ENCODE measurements at places on chromosomes 13 and 19.

- DNase-seq = no peak
Observed at GRCh38 chr19:24055548-24055947, 31.4 kb upstream of the ZNF254 start.

DNA sequence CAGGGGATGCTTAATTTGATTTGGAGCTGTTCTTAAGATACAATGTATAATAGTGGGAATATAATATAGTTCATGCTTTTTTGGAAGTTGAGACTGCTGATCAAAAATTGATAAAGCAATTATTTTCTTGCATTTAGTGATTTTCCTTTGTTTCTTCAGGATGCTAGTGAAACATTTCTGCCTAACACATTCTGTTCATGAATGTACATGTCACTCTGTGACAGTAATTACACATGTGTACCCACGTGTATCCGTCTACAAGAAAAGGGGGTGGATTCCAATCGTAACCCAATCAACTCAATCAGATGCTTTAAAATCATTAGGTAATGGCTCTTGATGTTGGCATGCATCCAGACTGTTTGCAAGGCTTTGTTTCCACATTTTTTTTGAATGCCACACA, 5.0 kb upstream of the FRY start:
- no peak for DNase-seq

DNA sequence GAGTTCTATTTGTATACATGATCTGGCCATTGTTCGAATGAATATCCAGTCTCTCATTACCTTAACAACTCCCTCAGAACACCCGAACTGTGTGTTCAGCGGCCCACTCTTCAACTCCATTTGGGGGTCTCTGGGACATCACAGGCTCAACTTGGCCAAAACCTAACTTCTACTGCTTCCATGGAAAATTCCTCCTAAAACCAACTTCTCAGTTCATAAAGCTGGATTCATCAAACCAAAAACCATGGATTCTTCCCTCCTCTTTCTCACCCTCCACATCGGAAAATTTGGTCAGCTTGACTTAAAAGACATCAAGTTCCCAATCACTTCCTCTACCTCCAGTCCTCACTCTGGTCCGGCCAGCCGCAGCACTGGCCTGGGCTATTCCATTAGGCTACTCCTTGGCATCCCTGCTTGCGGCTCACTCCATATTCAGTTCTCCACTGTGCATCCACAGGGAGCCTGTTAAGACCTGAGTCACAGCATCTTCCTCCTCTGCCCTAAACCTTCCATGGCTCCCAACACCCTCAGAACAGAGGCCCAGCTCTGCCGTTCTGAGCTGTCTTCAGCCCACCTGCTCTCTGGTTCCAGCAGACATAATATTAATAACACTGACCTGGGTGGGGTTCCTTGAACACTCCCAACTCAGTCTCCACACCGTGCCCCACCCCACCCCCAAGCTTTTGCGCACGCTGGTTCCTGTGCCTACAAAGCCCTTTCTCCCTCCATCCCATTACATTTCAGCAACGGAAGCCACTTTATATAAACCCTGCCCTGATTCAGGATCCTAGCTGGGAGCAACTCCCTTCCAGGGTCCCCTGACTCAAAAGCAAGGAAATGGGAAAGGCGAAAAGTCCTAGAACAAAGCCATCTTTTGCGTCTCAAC, 1.1 kb downstream of the ZNF792 start:
- no peak for DNase-seq

DNA sequence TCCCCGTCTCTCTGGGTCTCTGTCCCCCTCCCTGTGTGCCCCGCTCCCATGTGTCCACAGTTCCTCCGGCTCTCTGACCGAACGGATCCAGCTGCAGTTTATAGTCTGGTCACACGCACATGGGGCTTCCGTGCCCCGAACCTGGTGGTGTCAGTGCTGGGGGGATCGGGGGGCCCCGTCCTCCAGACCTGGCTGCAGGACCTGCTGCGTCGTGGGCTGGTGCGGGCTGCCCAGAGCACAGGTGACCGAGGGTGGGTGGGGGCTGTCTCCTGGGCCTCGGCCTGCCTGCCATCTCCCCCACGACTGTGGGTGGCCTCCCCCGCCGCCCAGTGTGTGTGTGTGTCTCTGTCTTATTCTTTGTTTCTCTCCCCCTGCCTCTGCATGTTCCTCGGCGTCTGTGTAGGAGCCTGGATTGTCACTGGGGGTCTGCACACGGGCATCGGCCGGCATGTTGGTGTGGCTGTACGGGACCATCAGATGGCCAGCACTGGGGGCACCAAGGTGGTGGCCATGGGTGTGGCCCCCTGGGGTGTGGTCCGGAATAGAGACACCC, 10.3 kb downstream of the TRPM4 start:
- no peak for DNase-seq

GRCh38 chr19:29277102-29277501, 64.2 kb upstream of the UQCRFS1 start:
- no peak for DNase-seq

Data from brain pericyte (primary cell).